ENCODE measurements at places on chromosomes 3 and 15. TPM values are rescaled to one million over a fixed set of nuclear protein-coding genes. Genes with fewer than 3 reads are reported as not detected.

The GPR149 gene
- not detected for total RNA-seq

The HTR3E gene
- not detected for total RNA-seq

The PARP6 gene
- total RNA-seq, result 62.6 TPM

The COL6A5 gene
- total RNA-seq, result not detected

The NEIL1 gene
- 69.2 TPM for total RNA-seq

The PARP15 gene
- total RNA-seq, result 5.9 TPM

The TEX55 gene
- total RNA-seq, result not detected

The SI gene
- total RNA-seq, result not detected

The SENP8 gene
- total RNA-seq, result 3.9 TPM

The PLCB2 gene
- total RNA-seq, result 14.0 TPM

The RETNLB gene
- not detected for total RNA-seq

The KLHL40 gene
- not detected for total RNA-seq

The TGM4 gene
- total RNA-seq, result not detected

The RBP2 gene
- total RNA-seq, result not detected

The TMOD2 gene
- total RNA-seq, result 18.4 TPM

The ADIPOQ gene
- 36.6 TPM for total RNA-seq

GRCh38 chr15:43769584-43770228 lies 7.1 kb downstream of the ELL3 start:
- no peak for DNase-seq

DNA sequence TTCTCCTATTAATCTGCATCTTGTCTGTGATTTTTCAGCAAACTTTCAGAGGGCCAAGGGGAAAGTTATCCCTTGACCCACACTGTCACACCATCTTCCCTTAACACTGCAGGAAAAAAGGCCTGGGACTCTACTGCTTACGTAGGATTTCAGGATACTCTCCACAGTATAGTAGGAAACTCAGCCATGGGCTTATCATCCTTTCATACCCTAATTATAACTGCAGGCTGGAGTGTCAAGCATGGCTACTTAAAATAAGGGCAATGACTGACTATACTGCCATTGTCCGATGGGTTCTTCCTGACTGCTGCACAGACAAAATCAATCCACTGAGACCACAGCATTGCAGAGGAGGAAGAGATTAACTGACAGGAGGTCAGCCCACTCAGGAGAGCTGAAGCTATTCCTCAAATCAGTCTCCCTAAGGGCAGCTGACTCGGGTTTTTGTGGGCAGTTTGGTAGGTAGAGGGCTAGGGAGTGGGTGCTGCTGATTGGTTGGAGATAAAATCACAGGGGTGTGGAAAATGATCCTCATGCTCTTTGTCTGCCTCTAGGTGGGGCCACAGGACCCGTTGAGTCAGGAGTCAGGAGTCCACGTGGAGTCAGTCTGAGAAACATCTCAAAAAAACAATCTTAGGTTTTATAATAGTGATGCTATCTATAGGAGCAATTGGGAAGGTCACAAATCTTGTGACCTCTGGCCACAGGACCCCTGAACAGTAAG lies 118.2 kb upstream of the STRIT1 start:
- DNase-seq, result no peak

DNA sequence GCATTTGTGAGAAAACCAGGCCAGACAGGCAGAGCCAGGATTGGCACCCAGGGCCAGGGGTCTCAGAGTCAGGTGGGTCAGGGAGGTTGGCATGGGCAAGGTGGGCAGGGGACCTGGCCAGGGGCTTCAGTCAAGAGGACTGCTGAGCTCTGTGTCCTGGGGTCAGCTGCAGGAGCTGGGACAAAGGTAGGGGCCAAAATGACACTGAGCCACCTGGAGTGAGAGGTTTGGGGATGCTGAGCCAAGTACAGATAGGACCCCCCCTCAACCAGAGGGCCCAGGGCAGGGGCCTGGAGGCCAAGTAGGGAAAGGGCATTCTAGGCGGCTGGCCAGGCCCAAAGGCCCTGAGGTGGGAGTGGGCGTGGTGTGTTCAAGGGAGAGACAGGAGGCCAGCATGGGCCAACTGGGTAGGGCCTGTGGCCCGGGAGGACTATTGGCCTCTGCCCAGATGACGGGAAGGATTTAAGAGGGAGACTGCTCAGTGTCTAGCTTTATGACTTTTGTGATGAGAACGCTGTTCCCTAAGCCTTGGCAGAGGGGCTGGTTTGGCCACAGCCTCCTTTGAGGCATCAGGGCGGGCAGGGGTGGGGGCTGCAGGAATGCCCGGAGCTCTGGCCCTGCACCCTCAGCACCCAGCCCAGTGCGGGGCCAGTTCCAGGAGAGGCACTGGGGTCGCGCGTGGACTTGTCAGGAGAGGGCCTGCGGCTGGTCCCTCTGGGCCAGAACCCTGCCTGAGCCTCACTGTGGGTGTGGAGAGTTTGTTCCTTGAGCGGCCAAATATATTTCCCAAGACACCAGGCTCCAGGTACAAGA lies 3.1 kb downstream of the CFAP100 start:
- no peak for DNase-seq

DNA sequence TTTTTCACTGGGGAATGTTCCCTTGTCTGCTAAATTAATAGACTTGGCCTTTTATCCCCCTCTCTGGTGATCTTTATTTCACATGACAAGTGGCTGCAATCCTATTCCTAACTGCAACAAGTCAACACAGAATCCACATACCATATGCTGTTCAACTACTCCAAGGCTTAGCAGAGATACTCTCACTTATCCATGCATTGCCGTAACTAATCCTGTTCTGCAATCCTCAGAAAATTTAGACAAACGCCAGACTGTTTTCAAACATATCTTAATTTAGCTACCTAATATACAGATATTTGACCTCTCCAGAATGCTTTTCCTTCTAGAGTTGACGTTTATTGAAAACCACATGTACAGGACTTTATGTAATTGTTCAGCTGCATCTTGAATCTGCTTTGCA lies 37.9 kb downstream of the EID1 start:
- no peak for DNase-seq

- DNase-seq, result no peak
Measured at GRCh38 chr3:127671523-127672428, 976 bp upstream of the ABTB1 start.

DNA sequence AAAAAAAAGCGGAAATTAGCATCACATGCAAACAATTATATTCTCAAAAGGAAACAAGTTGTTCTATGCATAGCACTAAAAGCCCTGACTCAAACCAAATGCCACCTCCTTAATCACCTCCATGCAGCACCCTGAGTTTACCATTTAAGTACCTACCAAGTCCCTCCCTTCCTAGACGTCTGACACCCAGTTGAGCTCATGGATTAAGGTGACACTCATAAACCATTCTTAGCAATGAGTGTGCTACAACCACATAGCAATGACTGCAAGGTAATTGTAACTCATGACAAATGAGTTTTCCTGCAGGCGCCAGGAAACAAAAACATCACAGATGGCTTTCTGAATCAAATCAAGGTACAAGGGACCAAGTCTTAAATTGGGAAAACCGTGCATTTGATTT lies 32.0 kb downstream of the WWTR1 start:
- DNase-seq, result no peak

- no peak for DNase-seq
Measured at GRCh38 chr3:174846055-174846454, 13.1 kb upstream of the NAALADL2 start.

GRCh38 chr3:59796456-59796855 lies 746.6 kb upstream of the CFAP20DC start:
- DNase-seq, result no peak

DNA sequence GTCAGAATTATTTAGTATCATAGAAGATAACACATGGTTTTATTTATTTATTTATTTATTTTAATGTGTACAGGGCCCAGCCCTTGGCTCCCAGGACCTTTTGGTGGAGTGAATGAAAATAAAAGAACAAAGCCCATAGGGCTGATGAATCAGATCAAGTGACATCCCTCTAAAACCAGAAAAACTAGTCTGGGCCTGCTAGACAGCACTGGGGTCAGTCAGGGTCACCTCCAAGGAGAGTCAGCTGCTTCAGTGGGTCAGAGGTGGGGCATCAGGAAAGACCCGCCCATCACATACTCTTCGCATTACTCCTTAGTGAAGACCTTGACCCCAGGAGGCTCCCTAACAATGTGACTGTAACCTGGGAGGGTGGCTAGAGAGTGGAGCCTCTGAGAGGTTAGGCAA lies 12.8 kb downstream of the PPCDC start:
- no peak for DNase-seq

DNA sequence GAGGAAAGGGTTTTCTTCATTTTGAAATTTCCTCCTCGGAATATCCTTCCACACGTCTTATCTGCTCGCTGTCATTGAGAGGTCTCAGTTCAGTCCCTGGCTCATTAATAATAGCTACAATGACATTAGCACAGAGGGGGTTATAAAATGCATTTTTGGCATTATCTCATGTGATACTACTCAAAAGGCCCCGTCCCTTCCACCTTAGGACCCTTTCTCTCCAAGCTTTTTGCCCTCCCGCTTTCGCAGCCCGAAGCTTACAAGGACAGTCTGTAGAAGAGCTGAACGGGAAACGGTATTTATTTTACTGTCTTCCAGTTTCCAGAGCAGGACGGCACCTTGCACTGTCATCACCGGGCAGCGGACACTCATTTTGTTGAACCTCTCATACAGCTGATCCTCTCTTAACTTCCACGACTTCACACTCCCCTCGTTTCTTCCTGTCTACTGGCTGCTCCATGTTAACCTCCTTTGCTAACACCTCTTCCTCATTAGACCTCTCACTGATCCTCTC lies 5.6 kb upstream of the PLEKHO2 start:
- no peak for DNase-seq

- no peak for DNase-seq
Measured at GRCh38 chr15:26260517-26261133, 397.5 kb upstream of the ATP10A start.

- DNase-seq, result no peak
Measured at GRCh38 chr3:23430781-23431398, 227.8 kb downstream of the UBE2E2 start.

GRCh38 chr3:122021037-122021436 lies 1.0 kb downstream of the ILDR1 start:
- DNase-seq, result no peak

- DNase-seq, result no peak
Measured at GRCh38 chr3:115272036-115272824, 125.1 kb upstream of the ZBTB20 start.

GRCh38 chr3:127803619-127804018 lies 18.7 kb downstream of the MGLL start:
- DNase-seq, result no peak

DNA sequence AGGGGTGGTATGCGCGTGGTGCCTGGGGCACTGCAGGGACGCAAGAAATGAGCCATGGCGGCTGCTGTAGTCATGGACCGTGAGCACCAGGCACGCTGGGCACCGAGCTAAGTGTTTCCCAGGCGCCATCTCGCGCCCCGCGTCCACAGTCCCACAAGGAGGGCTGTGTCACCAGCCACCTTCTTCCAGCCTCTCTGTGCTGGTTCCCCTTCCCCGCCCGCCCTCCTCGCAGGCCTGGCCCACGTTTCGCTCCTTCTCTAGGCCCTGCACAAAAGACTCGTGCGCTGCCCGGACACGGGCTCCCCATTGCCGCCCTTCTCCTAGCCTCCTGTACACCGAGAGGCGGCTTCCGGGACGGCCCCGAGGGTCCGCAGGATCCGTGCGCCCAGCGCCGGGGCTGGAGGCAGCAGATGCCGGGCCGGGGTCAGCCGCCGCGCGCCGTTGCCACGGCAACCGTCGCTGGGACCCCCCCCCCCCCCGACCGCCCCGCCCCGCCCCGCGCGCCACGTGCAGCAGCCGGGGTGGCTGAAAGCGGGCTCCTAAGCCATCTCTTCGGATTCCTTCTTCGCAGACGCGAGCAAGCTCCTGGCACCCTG lies 113.4 kb downstream of the SRGAP3 start:
- no peak for DNase-seq

- DNase-seq, result no peak
Measured at GRCh38 chr3:58188921-58189451, 21.8 kb downstream of the DNASE1L3 start.

- DNase-seq, result no peak
Measured at GRCh38 chr3:148226246-148226645, 471.5 kb upstream of the AGTR1 start.

- no peak for DNase-seq
Measured at GRCh38 chr15:22811640-22812039, 25.2 kb downstream of the NIPA1 start.

DNA sequence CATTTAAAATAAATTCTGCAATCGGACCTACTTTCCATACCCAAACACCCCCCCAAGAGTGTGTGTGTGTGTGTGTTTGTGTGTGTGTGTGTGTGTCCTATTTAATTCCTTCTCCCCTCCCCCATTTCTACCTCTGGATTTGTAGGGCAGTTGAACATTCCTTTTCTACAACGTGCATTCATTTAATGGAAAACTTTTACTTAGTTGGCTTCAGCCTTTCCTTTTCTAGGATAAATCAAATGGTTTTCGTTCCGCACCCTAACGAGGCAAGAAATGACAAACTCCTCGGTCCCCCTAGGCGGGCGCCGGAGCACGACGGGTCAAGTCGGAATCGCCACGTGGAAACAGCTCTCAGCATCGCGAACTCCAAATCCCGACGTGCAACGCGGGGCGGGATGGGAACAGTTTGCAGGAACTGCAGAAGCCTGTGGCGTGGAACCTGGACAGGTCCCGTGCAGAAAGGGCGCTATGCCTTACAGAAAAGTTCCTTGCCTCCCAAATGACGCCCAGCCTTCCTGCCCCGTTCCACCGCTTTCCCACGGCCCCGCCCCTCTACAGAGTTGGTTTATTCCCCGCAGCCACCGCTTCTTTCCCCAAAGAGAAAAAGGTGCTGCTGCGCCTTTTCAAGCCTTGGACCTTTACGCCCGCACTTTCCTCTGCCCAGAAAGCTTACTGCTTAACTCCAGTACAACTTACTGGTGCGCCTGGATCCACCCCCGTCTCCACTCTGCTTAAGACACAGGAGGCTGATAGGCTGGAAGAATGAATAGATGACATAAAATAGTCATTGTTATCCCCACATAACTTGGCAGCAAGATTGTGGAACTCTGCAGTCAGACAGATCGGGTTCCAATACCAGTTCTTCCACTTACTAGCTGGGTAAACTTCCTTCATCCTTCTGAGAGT lies 1.1 kb upstream of the EIF2B5 start:
- peak; percentile 91 for DNase-seq

DNA sequence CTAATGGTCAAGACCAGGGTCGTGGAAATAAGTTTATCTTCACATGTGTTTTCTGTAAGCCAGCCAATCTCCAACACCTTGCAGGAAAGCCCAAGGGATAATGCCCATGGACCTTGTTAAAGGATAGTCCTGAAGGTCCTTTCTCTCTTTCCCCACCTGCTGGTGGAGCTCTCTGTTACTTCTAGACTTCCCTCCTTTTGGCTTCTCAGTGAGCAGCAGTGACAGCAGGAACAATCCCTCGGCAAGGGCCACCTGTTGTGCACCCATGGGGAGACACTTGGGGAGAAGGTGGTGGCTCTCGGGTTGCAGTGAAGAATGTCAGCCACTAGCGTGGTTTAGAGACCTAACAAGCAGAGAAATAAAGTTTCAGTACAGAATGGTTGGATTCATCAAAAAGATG lies 84.0 kb upstream of the OSBPL11 start:
- DNase-seq, result no peak

DNA sequence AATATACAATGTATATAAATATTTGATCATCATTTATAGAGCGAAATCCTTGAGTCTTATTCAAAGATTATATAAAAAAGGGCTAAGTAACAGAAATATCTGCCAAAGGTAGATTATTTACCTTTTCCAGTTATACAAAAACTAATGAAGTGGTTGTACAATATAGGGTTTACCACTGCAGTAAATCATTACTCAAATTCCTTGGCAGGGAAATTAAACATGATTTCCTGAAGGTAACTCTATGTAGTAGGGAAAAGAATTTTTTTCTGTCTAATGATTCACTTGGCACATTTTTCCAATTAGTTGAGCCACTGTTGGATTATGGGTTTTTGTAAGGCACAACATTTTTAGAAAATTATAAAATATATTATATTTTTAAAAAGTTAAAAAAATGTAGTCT lies 129.6 kb downstream of the NR2F2 start:
- no peak for DNase-seq

- no peak for DNase-seq
Measured at GRCh38 chr3:66487465-66487864, 13.4 kb downstream of the LRIG1 start.
